Stimulated activated CD4-positive, alpha-beta T cell treated with anti-CD3 and anti-CD28 coated beads, Interleukin-4, amount 100 ng/mL, for 4 hours (primary cell): ENCODE measurements at places on chromosomes 16 and 17.

DNA sequence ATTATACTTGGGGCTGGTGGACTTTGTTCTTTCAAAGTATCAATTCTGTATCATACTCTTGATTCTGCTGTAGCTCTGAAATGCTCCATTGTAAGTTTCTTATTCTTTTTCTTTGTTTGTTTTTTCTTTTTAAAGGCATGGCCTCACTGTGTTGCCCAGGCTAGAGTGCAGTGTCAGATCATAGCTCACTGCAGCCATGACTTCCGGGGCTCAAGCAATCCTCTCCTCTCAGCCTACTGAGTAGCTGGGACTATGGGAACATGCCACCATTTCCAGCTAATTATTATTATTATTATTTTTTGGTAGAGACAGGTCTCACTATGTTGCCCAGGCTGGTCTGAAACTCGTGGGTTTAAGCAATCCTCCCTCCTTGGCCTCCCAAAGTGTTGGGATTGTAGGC lies 38.9 kb upstream of the METTL9 start:
- no peak for DNase-seq

GRCh38 chr16:89620406-89620841 lies 7.0 kb downstream of the DPEP1 start:
- DNase-seq, result no peak

DNA sequence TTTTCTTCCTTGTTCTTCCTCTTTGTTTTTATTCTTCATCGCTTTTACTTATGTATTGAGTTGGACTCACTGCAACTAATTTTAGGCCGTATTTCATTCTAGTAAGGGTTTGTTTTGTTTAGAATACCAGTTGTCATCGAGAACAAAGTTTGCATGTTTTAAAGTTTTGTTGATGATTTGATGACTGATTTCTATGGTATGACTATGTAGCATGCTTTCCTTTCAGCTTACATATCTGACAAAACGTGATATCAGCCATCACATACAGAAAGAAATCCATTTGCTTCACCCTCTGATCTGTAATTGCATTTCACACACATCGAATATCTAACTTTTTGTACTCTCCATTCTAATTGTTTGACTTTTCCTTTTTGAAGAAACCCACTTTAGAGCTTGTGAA lies 4.0 kb downstream of the PRKCA start:
- no peak for DNase-seq

DNA sequence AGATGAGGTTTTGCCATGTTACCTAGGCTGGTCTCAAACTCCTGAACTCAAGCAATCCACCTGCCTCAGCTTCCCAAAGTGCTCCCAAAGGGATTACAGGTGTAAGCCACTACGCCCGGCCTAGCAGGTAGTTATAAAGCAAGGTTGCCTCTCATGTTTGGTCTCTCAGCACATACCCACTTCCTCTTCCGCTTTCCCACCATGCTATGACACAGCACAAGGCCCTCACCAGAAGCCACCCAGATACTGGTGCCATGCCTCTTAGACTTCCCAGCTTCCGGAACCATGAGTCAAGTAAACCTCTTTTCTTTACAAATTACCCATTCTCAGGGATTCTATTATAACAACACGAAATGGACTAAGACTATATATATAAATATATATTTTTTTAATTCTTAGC lies 143.6 kb downstream of the COPRS start:
- DNase-seq, result no peak

- no peak for DNase-seq
Measured at GRCh38 chr17:14019186-14019956, 49.9 kb upstream of the COX10 start.

- peak; percentile 61 for DNase-seq
Measured at GRCh38 chr16:29811170-29811895, 660 bp upstream of the PRRT2 start.

- DNase-seq, result no peak
Measured at GRCh38 chr17:50238601-50239280, 35.5 kb upstream of the TMEM92 start.

DNA sequence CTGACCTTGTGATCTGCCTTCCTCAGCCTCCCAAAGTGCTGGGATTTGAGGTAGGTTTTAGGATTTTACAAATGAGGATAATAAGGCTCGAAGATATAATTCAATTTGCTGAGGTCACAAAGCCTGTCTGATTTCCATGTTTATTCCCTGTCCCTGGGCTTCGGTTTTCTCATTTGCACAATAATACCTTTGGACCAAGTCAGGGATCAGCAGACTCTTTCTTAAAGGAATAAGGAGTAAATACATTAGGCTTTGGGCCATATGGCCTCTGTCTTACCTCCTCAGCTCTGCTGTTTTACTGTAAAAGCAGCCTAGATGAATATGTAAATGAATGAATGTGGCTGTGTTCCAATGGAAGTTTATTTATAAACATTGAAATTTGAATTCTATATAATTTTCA lies 442.8 kb downstream of the HS3ST4 start:
- no peak for DNase-seq

DNA sequence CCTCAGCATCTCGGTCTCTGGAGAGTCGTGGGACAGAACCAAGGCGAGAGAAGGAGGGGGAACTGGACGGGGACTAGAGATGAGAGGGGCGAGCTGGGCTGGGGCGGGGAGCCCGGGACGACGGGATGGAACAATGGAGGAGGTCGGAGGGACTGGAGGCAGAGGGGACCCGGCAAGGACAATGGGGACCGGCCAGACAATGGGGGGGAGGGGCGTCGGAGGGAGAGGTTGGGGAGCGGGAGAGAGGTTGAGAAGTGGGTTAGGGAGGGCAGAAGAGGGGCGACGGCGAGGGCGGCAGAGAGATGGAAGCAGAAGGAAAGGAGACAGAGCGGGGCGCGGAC lies 719 bp downstream of the NGFR start:
- no peak for DNase-seq

DNA sequence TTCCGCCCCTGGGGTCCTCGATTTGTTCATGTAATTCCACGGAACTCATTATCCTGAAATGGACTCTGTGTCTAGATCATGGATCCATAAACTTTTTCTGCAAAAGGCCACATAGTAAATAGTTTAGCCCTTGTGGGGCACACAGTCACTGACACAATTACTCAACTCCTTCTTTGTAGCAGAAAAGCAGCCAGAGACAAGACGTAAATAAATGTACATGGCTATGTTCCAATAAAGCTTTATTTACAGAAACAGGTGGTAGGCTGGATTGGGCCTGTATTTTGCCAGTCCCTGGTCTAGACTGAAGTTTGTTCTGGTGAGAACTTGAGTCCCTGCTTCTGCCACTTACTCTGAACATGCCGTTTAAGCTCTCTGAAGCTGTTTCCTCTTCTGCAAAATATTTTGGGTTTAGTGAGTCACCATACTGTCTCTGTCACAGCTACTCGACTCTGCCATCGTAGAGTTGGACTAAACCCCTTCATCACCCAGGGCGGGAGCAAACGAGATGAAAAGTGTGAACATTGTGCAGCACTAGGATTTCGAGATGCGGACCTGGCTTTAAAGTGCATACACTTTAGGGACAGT lies 61.9 kb upstream of the FOXF1 start:
- DNase-seq, result no peak

DNA sequence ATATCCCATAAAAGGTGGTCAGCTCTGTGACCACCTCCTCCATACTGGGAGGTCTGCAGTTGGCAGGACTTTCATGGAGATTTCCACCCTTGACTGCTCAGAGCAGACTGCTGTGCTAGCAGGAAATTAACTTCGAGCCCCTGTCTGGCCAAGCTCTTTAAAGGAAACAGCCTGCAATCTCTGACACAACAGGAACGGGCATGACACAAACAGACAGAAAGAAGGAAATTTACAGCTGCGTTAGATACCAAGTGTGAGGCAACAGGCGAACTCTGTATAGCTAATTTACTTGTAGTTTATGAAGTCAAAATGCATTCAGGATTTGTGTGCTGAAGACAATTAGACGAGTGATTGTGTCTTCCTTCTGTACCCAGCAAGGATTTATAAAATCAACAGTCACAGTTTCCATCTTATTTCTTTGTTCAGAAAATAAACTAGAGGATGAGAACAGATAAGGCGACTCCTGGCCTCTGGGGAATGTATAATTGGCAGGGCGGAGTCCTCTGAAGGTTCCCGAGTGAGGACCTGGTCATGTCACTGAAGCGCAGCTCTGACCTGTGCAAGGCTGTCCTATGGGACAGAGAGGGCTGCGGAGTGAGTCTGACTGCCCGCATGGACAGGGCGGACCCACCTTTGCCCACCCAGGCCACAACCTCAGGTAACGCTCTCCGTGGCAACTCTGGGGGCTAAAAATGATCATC lies 16.1 kb downstream of the WIPI1 start:
- no peak for DNase-seq

DNA sequence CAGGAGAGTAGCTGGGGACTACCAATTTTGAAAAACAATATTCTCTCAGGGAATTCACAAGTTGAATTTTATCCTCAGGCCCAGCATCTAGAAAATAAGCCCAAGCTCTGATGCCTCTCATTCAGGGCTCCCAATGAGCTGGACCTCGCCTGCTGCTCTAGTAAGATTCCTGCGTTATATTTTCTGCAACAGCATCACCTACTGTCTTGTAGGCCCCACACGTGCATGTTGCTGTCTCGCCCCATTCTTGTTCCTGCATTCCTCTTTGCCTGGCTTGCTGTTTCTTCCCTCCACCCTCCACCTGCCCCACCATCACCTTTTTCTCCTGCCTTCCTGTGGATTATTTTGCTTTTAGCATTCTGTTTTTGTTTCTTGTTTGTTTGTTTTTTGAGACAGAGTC lies 8.3 kb upstream of the ST6GALNAC2 start:
- DNase-seq, result no peak

GRCh38 chr16:73053364-73054124 lies 5.6 kb upstream of the ZFHX3 start:
- no peak for DNase-seq

DNA sequence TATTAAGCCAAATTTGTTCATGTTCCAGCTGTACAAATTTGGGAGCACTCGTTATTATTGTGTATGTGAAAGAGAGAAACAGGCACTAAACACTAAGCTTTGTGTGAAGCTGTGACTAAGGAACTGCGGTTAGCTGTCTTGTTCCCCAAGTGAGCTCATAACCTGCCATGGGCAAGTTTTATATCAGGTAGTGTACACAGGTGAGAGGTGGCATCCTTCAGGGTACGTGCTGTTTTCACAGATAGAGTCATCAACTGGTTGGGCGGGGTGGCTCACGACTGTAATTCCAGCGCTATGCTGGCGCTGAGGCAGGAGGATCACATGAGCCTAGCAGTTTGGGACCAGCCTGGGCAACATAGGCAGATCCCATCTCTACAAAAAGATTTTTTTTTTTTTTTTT lies 2.8 kb downstream of the DNAJA3 start:
- no peak for DNase-seq

- DNase-seq, result peak; percentile 54
Measured at GRCh38 chr17:1491443-1492248, 840 bp downstream of the MYO1C start.

DNA sequence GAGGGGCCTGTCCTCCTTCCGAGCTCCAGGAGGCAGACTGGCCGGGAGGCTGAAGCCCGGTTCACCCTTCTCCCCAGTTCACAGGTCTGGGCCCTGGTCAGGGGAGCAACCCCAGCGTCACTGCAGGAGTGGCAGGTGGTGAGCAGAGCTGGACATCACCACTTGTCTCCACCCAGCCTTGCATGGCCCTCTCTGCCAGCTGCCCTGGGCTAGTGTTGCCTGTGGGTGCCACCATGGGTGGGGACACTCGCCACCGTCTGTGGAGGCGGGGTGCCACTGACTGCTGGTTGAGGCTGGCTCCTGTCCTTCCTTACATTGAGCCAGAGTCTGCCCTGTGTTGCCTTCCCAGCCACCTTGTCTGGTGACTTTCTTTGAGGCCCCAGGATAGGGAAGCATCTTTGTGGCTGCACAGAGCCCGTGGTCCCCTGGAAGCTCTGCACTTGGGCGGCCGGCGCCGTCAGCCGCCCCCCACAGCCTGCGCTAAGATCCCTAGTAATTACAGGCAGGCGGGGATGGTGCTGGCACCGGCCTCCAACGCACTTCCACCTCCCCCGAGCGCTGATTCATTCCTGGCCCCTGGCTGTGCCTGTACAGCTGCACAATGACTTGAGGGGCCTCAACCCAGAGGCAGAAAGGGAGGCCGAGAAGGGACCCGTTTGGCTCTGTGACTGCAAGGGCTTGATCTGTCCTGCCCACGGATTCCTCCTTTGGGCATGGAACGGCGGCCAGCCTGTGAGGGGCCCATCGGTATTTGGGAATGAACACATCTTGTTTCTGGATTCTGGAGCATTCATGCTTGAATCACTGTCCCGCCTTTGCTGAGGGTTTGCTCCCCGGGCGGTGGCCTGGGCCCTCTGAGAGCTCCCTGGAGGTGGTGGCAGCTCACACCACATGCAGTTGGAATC lies 5.2 kb downstream of the BAIAP2 start:
- no peak for DNase-seq

- DNase-seq, result no peak
Measured at GRCh38 chr17:35428229-35428628, 4.1 kb downstream of the SLFN12 start.

DNA sequence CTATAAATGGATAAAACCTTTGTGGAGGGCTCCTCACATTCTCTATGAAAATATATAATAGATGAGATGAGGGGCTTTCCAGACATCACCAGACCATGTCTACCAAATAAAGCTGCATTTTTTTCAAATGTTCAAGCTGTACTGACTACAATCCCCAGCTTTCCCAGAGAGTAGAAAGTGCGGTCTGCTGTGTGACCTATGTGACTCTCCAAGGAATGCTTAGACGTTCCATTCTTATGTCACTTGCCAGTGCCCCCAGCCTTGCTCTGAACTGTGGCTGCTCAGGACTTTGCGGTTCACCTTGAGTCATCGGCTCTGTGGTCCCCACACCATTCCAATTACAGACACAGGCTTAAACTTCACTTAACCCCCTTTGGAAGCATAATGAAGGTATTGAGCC lies 47.8 kb upstream of the SCNN1B start:
- DNase-seq, result no peak

- DNase-seq, result no peak
Measured at GRCh38 chr17:48721009-48721402, 1.3 kb downstream of the PRAC1 start.

DNA sequence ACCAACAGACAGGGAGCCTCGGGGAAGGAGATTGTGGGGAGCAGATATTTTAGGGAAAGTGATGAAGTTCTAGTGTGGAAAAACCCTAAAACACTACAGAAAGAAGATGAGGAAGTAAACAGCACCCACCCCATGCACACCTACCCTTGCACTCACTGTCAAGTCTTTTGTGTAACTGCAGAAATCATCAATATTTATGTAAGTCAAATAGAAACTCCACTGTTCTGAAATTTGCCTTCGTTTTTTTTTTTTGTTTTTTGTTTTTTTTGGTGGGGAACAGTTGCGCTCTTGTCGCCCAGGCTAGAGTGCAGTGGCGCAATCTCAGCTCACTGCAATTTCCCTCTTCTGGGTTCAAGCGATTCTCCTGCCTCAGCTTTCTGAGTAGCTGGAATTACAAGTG lies 273.4 kb downstream of the CPPED1 start:
- no peak for DNase-seq

DNA sequence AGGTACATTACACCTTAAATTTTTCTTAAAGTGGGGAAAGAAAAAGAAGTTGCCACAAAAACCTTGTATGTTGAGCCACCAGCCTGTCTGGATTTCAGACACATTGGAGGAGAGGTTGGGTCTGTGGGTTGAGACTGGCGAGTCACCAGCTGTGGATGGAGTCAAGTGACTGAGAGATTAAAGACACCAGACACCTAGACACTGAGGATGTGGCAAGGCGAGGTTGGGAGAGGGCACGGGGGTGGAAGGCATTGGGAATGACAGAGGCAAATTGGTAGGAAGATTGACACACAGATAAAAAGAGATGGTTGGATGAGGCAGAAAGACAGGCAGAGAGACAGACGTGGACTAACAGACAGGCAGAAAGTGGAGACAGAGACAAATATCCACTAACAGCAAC lies 49.6 kb downstream of the KCNJ12 start:
- no peak for DNase-seq

GRCh38 chr16:66287926-66288325 lies 78.6 kb upstream of the CDH5 start:
- DNase-seq, result no peak
